WTC11 (cell line): ENCODE measurements at places on chromosomes 2 and 18.

DNA sequence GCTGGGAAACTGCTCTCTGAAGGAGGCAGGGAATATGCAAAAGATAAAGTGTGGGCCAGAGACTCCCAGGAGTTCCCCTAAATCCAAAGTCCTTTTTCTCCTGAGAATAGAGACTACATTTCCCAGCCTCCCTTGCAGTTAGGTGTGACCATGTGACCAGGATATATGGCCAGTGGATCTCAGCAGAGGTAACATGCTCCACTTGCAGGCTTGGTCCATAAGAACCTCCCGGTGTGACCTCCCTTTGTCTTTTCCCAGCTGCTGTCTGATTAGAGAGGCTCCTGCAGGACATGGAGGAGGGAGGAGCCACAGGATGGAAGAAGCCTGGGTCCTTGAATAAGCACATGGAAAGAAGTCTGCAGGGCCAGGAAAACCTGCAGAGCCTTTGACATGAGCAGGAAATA is 76.2 kb downstream of the TGFA start:
- peak; percentile 38 for DNase-seq

DNA sequence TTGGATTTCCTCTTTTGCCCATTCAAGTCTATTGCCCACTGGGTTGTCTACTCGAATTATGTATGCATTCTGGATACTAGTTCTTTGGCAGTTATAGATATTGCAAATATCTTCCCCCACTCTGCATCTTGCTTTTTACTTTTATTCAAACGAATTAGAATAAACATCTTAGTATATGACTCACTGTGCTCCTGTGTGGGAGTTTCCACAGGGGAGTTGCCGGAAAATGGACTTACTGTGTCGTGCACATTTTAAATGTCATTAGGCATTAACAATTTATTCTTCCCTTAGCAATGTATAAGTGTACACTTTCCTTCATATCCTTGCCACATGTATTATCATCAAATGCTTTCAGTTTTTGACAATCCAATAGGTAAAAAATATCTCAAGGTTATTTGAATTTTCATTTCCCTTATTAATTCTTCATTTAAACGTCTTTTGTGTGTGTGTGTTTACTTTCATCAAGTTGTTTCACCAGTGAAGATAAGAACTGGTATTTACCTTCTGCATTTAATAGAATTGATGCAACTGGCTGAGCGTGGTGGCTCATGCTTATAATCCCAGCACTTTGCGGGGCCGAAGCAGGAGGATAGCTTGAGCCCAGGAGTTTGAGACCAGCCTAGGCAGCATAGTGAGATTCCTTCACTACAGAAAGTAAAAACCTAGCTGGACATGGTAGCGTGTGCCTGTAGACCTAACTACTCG is 4.6 kb upstream of the UGT1A5 start:
- DNase-seq, result no peak

- no peak for DNase-seq
These were observed 286.8 kb downstream of the MYCN start for GRCh38 chr2:16226943-16227664.

- no peak for DNase-seq
These were observed 5.4 kb downstream of the CACNB4 start for GRCh38 chr2:152093464-152093863.

- peak; percentile 59 for DNase-seq
These were observed 109.2 kb upstream of the AGAP1 start for GRCh38 chr2:235384624-235385023.

DNA sequence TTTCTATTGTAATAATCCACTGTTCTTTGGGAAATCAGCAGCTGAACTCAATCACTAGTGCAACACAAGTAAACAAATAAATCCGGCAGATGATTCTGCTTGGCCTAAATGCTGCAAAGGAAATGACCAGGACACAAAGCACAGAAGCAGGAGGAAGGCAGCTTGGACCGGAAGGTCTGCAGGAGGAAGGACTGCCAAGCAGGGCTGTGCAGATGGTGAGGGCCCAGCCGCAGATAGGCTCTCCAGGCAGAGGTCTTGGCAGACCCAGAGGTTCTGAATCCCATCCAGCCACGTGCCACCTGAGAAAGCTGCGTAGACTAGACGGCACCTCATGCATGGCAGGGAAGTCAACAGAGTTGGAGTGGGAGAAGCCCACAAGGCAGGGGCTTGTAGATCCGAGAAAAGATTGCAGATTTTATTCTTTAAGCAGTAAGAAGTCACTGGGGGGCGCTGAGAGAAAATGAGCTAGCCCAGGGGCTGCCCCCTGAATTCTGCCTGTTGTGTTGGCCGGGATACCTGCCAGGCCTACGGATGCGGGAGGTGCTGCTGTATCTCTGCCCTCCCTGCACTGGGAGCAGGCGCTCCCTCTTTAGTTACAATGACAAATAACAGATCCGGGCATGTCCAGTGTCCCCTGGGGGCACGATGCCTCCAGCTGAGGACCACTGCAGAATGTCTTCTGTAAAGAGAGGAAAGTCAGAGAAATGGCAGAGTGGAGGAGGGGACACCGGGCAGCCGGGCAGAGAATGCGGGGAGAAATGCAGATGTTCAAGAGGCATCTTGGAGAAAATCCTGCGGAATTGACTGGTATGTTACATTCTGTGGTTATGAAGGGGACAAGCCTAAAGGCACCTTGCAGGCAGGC is 153.5 kb downstream of the PXDN start:
- peak; percentile 35 for DNase-seq

DNA sequence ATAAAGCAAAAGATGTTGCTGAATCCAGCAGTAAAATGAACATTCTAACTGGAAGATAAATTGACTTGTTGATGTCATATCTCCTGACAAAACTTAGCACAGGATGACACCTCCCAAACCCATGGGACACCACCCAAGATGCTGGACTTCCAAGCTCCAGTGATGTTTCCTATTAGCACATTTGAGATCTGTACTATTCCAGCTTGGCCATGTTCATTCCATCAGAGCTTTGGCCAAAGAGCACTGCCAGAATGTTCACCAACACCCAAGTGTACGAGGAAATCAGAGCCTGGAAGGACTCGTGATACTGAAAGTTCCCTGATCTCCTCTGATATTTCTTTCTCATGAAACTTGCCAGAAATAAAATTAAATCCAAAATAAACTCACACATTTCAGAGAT is 44.7 kb downstream of the PID1 start:
- no peak for DNase-seq

DNA sequence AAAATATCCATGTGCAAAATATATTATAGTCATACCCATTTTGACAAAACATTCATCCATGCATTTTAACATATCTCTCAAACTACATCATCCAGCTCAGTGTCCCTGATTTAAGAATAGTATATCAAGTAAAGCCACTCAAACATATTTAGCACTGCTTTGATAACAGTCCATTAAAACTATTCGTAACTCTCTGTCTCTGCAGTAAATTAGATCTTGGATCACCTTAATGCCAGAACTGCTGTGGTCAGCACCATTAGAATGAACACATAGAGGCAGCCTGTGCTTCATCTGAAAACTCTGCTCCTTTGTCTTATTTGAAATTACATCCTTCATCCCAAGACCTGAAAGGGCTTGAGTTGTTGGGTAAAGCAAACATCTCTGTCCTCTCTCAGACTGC is 234.0 kb downstream of the MBD2 start:
- DNase-seq, result no peak

- no peak for DNase-seq
These were observed 109.8 kb upstream of the FZD5 start for GRCh38 chr2:207879536-207879935.

- DNase-seq, result no peak
These were observed 56.1 kb downstream of the LCLAT1 start for GRCh38 chr2:30503007-30503694.

- DNase-seq, result no peak
These were observed 117.9 kb downstream of the CSRNP3 start for GRCh38 chr2:165587335-165587938.

DNA sequence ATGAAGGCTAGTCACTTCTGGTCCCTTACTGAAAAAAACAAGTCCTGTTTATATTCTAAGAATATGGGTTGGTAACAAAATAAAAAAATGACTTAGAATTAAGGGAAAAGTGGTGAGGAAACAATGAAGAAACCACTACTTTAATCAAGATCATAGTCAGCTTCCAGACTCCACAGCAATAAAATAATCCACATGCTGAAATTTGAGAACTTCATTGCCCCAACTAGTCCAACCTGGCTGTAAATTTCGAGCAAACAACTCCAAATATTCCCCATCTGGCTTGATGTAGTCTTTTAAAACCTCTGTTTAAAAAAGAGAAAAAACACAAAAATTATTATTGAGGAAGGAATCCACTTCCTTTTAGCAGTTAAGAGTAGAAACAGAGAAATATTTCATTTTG is 32.5 kb downstream of the METTL4 start:
- DNase-seq, result no peak

- no peak for DNase-seq
These were observed 517.2 kb upstream of the ACVR2A start for GRCh38 chr2:147327613-147328012.

DNA sequence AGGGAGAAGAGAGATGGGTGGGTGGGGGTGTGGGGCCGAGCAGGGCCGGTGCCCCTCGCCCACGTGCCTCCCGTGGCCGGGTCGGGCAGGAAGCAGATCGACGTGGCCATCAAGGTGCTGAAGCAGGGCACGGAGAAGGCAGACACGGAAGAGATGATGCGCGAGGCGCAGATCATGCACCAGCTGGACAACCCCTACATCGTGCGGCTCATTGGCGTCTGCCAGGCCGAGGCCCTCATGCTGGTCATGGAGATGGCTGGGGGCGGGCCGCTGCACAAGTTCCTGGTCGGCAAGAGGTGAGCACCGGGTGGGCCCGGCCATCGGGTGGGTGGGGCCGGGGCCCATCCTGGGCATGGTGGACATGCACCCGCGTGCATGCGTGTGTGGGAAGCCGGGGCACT is 21.8 kb downstream of the ZAP70 start:
- no peak for DNase-seq

GRCh38 chr2:54479424-54479823 is 23.3 kb downstream of the SPTBN1 start:
- DNase-seq, result no peak

- DNase-seq, result no peak
These were observed 961.3 kb upstream of the CELF4 start for GRCh38 chr18:38526922-38527321.

DNA sequence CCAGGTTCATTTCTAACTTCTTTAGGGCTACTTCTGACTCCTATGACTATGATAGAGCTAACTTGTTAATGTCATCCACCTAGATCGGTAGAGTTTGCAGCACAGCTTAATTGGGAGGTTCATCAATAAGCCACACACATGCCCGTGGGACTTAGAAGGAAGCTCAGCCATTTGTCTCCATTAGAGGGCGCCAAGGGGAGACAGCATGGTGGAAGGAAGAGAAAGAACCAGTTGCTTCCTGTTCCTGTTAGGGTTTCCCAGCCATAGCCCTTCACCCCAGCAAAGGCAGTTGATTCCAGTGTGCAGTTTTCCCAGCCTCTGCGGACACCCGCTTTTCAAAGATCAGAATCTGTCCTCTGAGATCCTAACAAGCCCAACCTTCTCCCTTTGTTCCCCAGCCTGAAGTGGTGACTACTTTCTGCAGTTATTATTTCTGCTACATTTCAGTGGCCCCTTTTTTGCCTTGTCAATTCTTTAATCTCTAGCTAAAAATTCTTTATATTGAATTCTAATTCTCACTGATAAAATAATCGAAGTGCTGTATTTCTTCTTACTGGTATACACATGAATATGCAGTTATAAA is 30.3 kb downstream of the MAIP1 start:
- peak; percentile 79 for DNase-seq

GRCh38 chr2:71575966-71576365 is 122.6 kb downstream of the DYSF start:
- DNase-seq, result no peak

GRCh38 chr18:7855028-7855427 is 287.9 kb downstream of the PTPRM start:
- no peak for DNase-seq

DNA sequence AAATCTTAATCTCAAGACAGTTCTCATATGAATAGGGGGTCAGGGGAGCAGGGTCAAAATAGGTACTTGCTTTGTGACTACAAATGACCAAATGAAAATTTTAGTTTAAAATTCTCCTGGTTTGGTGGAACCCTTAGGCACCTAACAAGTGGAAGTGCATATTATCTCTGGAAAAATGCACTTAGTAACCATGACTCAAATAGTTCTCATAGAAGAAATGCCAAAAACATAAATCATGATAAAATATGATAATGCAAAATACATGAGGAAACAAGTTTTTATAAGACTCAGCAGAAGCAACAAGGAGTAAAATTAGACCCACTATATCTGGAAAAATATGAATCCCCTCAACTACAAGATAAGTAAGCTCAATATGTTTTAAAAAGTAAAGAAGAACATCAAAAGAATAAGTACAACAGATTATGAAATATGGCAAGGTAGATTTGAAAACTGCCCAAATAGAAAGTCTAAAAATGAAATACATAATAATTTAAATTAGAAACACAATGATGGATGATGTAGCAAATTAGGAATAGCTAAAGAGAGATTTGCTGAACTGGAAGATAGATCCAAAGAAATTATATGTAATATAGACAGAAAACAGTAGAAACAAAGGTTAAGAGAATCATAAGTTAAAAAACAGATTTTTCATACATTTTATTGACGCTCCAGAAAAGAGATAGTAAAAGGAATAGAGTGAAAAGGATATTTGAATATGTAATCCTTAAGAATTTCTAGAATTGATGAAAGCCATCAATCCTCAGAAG is 308.3 kb downstream of the SETBP1 start:
- no peak for DNase-seq

- no peak for DNase-seq
These were observed 260.5 kb downstream of the CELF4 start for GRCh38 chr18:37305066-37305465.

DNA sequence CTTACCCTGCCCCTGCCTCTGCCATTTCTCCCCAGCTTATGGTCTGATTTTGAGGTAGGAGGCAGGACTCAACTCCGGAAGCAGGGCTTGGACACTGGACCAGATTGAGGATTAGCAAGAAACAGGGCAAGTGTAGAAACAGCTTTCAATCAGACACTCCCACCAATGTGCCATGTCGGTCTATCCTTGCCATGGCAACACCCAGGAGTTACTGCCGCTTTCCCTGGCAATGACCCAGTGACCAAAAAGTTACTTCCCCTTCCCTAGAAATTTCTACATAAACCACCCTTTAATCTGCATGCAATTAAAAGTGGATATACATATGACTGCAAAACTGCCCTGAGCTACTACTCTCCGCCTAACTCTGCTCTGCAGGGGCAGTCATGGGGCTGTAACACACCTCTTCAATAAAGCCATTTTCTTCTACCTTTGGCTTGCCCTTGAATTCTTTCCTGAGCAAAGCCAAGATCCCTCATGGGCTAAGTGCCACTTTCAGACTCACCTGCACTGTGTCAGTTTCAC is 156.7 kb downstream of the LPIN1 start:
- DNase-seq, result no peak

- no peak for DNase-seq
These were observed 90.0 kb downstream of the COMMD1 start for GRCh38 chr2:61995515-61995914.

GRCh38 chr2:241885291-241885945 is 15.9 kb downstream of the RTP5 start:
- no peak for DNase-seq

DNA sequence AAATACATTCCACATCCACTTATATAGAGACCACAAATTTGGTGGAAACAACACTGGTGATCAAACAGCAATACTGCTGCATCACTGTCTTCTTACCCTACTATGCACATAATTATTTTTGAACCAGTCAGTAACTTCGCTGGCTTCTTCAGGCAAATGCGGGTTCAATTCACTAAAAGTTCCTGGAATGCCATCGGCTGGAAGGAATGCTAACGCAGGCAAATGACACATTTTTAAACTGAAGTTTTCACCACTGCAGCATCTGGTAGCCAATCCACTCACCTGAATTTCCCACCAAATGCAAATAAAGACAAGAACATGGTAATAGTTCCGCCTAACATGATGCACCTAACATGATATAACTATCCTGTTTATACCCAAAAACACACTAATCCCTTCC is 10.0 kb upstream of the HDHD2 start:
- no peak for DNase-seq
